ENCODE measurements at places on chromosomes 16 and 17.

GRCh38 chr16:11242658-11243057 lies 13.3 kb downstream of the SOCS1 start:
- DNase-seq, result no peak

DNA sequence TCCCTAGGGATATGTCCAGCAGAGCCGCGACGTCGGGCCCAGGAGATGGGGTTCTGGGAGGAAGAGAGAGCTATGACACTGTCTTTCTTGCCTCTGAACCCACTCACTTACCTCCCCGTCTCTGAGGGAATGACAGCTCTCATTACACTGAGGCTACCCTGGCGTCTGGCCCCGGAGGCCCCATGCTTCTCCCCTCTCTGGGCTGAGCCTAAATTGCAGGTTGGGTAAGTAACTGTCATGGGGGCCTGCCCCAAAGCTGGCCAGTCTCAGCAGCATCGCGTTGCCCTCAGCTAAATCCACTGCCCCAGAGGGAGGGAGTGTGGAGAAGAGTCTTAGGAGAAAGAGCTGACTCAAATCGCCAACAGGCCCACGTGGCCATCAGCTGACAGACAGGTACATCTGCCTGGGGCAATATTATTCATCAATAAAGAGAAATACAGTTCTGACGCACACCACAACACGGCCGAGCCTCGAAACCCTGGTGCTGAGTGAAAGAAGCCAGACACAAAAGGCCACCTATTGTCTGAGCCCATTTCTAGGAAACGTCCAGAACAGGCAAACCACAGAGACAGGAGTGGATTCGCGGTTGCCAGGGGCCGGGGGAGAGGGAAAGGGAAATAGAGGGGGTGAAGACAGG lies 156.4 kb downstream of the C16orf95 start:
- no peak for DNase-seq

DNA sequence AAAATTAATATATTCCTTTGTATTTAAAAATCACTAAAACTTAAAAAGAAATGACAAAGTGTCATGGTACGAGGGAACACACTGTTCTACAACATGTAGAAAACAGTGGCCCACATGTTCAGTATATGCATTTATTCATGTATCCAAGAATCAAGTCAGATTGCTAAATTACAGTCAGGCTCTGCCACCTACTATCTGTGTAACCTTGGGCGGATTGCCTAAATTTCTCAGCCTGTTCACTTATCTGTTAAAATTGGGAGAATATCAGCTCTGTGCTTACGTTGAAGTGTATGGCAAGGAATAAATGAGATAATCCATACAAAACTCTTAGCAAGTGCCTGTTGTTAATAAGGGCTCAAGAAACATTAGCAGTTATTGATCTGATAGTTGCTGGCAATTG lies 3.4 kb upstream of the USP22 start:
- no peak for DNase-seq

DNA sequence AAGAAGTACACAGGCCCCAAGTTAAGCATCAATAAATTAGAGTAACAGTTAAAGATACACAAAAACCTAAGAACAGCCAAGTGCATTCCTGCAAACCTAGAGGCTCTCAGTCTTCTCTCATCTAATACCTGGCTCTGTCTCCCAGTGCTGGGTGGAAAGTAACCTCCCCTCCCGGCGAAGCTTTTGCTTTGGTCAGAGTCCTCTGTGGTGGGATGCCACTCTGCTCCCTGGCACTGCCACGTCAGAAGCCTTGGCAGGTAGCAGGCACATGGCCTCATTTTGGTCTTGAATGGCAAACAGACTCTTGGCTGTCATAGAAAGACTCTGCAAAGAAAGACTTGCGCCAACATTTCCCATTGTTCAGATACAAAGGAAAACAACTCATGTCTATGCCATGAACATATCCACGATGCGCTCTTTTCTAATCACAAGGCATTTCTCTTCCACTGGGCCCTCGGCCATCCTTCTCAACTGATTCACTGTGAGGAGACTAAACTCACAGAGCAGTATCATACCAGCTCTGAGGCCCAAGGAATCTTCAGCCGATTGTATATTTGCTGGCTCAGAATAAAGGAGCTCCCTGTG lies 21.2 kb downstream of the MTHFSD start:
- no peak for DNase-seq

DNA sequence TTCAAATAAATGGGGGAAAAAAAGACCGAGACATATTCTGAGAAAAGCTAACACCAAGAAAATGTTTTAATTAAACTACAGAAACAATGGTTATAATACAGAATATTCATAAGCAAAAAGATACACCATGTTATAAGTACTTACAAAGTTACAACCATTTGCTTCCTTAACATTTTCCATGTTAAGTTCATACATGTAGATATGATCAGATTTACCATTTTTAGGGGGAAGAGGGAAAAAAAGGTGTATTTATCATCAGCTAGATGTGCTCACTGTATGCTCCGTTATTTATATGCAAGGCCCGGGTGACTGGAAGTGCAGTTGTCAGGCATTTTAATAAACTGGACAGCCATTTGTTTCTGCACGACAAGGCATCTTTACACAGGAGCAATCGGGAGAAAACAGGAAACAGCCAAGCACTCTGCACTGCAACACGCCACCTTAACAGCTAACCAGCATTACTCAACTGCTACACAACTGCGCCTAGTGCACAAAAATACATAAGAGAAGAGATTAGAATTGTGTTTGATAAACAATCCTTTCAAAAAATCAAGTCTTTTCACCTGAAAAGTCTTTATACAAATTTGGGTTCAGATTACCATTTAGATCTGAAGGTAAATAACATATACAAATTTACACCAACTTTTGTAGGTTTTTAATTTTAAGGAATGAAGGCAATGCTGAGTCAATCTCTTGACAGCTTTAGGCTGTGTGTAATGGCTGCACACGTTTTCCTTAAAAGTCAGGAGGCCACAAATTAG lies 2.9 kb downstream of the SRSF2 start:
- no peak for DNase-seq

GRCh38 chr17:63947711-63948330 lies 15.7 kb upstream of the CD79B start:
- no peak for DNase-seq

DNA sequence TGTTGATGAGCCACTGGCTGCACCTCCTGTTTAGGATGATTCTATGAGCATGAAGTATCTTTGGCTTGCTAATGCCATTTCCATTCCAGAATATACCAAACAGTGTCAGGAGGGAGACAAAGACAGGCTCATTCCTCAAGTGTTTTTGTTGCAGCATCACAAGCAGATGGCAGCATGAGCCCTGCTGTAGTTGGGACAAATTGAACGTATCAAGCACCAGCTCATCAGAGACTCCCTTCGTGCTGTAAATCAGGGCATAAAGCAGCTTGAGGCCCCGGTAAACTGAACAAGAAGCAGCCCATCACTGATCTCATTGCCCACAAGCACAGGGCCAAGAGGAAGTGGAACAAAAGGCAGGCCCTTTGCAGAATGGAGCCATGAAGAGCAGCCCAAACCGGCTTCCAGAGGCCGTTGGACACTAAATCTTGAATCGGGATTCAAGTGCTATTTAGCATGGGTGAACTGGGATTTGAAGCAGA lies 45.9 kb upstream of the HS3ST3A1 start:
- DNase-seq, result no peak

DNA sequence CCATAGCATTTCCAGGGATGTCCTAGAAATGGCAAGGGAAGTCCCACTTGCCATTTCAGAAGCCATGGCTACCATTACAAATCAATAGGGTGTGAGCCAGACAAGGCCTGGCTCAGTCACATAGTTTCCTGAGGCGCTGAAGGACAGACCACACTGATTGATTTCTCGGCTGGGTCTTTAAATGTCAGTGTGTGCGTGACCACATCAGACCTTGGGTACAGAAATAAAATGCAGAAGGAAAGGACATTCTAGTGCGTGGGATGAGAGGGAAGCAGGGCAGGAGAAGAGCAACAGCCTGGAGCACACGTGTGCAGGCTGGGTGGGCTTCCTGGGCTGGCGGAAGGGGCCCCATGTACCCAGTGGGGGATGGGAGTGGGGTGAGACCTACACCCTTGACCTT lies 58.7 kb upstream of the LYRM9 start:
- no peak for DNase-seq

- DNase-seq, result no peak
Measured at GRCh38 chr16:26031286-26031685, 339.5 kb downstream of the HS3ST4 start.
